ENCODE measurements at places on chromosomes 5 and 9.

DNA sequence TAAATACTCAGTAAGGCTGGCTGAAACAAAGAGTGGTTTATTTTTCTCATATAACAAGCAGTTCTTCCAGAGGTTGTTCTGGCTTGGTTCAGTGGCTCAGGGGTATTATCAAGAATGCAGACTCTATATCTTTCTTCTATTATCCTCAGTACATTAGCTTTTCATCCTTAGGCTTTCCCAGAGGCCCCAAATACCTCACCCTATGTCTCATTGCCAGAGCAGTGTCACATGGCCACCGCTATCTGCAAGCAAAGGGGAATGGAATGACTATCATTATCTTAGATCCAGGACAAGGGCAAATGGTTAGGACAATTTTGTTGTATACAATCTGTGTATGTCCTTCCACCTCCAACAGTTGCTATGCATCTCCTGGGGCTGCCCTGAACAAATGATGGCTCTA is 69.0 kb upstream of the SNX2 start:
- no peak for DNase-seq

DNA sequence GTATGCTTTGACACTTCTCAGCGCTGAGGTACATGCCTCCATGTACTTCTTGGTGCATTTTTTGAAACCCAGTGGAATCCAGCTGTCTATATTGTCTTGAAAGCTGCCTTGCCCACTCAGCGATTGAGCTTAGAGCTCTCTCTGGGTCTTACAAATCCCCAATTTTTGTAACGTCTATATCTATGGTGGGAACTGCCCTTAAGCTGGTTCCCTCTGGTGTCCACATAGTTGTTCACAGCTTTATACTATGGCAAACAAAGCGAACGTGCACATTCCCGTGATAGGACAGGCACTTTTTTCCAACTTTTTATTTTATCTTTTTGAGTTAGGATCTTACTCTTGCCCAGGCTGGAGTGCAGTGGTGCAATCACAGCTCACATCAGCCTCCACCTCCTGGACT is 20.9 kb downstream of the CDHR2 start:
- DNase-seq, result no peak

GRCh38 chr5:158119961-158120723 is 261.2 kb upstream of the CLINT1 start:
- DNase-seq, result no peak

DNA sequence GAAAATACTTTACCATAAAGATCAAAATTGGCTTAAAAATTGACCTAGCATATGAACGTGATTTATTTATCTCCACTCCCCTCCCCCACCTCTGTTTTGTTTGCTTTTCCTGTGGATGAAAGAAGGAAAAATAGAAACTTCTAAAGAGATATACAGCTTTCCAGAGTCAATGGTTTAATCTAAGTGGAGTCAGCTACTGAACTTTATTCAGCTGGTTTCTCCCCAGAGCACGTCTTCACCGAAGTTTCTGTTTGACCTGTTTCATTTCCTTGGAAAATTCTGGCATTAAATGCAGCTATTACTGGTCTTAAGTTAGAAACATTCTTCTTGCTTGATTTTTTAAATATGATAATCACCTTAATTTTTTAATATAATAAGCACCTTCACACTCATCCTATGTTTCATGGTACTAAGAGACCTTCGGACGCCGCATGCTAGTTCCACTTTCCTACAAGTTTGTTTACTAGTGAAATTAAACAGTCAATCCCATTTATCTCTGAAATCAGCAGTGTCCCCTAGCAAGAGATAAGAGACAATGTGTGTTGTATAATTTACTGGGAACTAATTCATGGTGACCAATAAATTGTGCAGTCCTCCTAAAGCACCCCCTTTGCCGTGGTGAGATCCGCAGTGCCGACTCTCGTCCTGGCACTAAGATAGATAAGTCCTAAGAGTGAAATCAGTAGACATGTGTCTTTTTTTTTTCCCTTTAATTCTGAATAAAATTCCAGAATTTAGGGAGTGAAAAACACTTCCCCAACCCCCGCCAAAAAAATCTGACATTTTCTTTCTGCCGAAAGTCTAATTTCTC is 89.9 kb downstream of the ARL15 start:
- no peak for DNase-seq

DNA sequence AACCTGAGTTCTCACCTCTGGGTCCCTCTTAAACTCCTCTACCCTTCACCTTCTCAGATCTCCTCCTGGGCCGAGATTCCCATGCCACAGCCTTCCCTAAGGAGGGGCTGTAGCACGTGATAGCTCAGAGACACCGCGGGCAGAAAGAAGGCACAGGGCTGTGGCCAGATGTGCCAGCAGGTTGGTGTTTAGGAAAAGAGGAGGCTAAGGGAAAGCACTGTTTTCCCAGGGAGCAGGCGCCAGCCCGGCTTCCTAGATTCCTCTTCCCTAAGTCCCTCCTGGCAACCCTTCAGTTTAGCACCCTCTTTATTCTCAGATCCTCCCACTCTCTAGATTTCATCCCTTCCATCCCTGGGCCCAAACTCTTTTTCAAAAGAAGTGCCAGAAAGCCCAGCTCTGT is 59.4 kb upstream of the CCNG1 start:
- no peak for DNase-seq

- DNase-seq, result no peak
These were observed 452.1 kb downstream of the TUSC1 start for GRCh38 chr9:25225938-25226760.

GRCh38 chr5:119966028-119966427 is 336.7 kb downstream of the FAM170A start:
- DNase-seq, result no peak

- DNase-seq, result no peak
These were observed 93.2 kb downstream of the LIX1 start for GRCh38 chr5:97049175-97049574.

DNA sequence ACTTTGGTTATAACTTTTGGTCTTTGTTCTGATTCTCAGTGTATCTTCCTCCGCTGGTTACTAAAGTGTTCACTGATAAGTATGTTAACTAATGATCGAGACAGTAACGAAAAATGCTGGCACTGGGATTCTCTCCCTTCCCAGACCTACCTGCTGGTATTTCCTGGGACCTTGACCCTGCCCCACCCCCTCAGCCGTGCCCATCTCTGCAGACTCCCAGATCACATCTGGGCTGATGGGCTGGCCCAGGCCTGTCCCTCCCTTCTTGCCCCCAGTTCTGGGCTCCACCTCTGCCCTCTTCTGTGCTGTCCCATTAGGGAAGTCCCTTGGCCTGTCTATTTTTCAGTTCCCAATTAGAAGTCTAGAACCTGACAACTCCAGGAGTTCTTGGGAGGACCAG is 46.9 kb downstream of the NEURL1B start:
- DNase-seq, result no peak

DNA sequence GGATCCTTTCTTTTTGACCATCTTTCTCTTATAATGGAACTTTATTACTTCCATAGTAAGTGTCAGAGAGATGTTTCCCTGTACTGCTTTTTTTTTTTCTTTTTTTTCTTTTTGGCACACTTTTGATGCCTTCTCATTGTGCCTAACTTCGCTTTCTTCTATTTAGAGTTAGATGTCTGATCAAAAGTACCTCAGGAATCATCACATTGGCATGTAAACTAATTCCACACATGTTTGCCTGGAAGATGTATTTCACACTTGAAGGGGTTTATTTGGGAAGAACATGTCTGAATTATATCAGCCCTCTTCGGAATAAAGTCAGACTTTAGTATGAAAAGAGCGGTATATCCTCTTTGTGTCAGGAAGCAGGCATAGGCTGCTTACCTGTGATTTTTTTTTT is 35.1 kb downstream of the SMARCA2 start:
- DNase-seq, result no peak

Data from stimulated activated CD8-positive, alpha-beta memory T cell treated with anti-CD3 and anti-CD28 coated beads, Interleukin-12 subunit alpha, Interleukin-12 subunit beta, amount 100 ng/mL, for 4 hours (primary cell).